ENCODE measurements at places on chromosomes 7 and 10. TPM values are rescaled to one million over a fixed set of nuclear protein-coding genes. Genes with fewer than 3 reads are reported as not detected.

- DNase-seq: no peak
- H3K4me1 ChIP-seq: no peaks in the 10 kb centered on the region
- peaks cover 3% of the 10 kb centered on the region for H3K27me3 ChIP-seq
- H3K36me3 ChIP-seq: no peaks in the 10 kb centered on the region
Measured at GRCh38 chr7:116571037-116571436, 46.2 kb downstream of the CAV1 start.

GRCh38 chr7:81618396-81619014, 151.3 kb downstream of the HGF start:
- no peak overlapping the region for H3K27ac ChIP-seq
- DNase-seq: no peak
- no peaks in the 10 kb centered on the region for H3K36me3 ChIP-seq
- no peaks in the 10 kb centered on the region for H3K4me1 ChIP-seq
- H3K27me3 ChIP-seq: no peaks in the 10 kb centered on the region

DNA sequence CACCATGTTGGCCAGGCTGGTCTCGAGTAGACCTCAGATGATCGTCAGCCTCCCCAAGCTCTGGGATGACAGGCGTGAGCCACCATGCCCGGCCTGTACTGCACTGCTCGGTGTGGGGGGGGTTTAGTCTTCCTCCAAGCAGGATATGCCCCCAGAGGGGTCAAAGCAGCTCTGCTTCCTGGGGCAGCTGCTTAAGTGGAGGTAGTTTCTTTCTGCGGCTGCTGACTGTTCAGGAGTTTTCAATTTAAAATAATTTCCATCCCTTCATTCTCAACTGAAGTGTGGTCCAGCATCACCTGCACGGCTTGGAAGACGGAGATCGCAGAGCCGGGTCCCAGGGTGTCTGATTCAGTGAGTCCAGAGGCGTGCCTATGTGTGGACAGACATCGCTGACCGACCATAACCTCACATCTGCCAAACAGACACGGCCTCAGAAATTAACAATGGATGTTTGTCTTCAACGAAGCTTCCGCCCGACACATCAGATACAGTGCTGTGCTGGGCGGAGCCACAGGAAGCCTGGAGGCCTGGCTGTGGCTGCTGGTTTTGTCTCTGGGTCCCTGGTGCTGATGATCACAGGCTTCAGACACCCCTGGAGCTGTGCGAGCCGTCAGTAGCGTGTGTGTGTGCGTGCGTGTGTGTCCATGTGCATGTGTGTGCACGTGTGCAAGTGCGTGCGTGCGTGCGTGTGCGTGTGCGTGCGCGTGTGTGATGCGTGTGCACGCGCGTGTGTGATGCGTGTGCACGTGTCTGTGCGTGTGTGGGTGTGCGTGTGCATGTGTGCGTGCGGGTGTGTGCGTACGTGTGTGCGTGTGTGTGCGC, 226.5 kb upstream of the PITRM1 start:
- DNase-seq: no peak
- no peaks in the 10 kb centered on the region for H3K4me1 ChIP-seq
- peaks cover 2% of the 10 kb centered on the region for H3K27me3 ChIP-seq
- no peak overlapping the region for H3K27ac ChIP-seq
- no peak overlapping the region for H3K4me3 ChIP-seq

GRCh38 chr7:22751341-22751740, 24.3 kb downstream of the IL6 start:
- H3K4me1 ChIP-seq: no peaks in the 10 kb centered on the region
- peaks cover 4% of the 10 kb centered on the region for H3K27me3 ChIP-seq
- DNase-seq: no peak
- H3K27ac ChIP-seq: no peak overlapping the region
- no peak overlapping the region for H3K4me3 ChIP-seq
- no peaks in the 10 kb centered on the region for H3K36me3 ChIP-seq

GRCh38 chr7:94449151-94449725, 54.5 kb downstream of the COL1A2 start:
- peaks cover 12% of the 10 kb centered on the region for H3K27me3 ChIP-seq
- no peaks in the 10 kb centered on the region for H3K36me3 ChIP-seq
- no peak overlapping the region for H3K27ac ChIP-seq
- H3K4me1 ChIP-seq: no peaks in the 10 kb centered on the region

PCLO gene
- not detected for total RNA-seq

CRTAC1 gene
- not detected for total RNA-seq

DNA sequence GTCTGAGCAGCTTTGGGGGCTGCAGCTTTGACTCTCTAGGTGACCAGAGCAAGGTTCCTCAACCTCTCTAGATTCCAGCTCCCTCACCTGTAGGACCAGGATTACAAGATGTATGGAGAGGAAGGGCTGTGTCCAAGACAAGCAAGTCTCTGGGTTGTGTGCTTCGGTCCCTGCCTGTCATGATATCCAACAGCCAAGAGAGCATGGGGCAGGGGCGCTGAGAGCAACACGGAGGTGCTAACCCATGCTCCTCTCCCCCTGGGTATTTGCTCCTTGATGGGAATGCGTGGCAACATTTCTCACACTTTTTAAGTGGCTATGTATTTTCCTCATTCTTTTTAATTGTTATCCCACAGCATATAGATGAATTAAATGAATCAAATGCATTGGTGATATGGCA, 10.3 kb downstream of the CDHR1 start:
- no peaks in the 10 kb centered on the region for H3K27me3 ChIP-seq
- DNase-seq: no peak
- no peak overlapping the region for H3K4me3 ChIP-seq
- no peak overlapping the region for H3K27ac ChIP-seq

KCND2 gene
- total RNA-seq: not detected

TAS2R4 gene
- 0.40 TPM for total RNA-seq

- H3K27ac ChIP-seq: no peak overlapping the region
- no peak overlapping the region for H3K4me3 ChIP-seq
- no peaks in the 10 kb centered on the region for H3K27me3 ChIP-seq
- H3K4me1 ChIP-seq: peaks cover 4% of the 10 kb centered on the region
- H3K36me3 ChIP-seq: no peaks in the 10 kb centered on the region
- no peak for DNase-seq
Measured at GRCh38 chr7:107090457-107090856, 46.0 kb downstream of the PRKAR2B start.

TBL2 gene
- 23.6 TPM for total RNA-seq

JAZF1 gene
- 4.7 TPM for total RNA-seq

RSPH10B2 gene
- not detected for total RNA-seq

DNA sequence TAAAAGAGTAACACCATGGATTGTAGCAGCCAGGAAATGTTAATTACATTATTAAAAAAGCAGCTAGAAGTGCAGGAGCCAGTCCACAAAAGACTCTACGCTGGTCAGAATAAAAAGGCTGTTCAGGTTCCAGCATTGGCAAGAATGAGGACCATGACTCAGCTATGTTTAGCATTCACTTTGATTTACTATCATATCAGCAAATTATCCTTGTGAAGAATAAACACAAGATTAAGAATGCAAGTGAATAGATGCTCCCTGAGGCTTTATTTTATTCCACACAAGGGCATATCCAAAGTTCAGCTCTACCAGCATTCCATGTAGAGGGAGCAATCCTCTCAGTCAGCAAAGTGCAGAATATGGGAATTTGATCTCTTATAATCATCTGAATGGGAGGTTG, 13.6 kb downstream of the DGKB start:
- DNase-seq: no peak
- H3K27ac ChIP-seq: no peak overlapping the region
- no peaks in the 10 kb centered on the region for H3K4me1 ChIP-seq
- H3K36me3 ChIP-seq: no peaks in the 10 kb centered on the region
- H3K27me3 ChIP-seq: no peaks in the 10 kb centered on the region

DNA sequence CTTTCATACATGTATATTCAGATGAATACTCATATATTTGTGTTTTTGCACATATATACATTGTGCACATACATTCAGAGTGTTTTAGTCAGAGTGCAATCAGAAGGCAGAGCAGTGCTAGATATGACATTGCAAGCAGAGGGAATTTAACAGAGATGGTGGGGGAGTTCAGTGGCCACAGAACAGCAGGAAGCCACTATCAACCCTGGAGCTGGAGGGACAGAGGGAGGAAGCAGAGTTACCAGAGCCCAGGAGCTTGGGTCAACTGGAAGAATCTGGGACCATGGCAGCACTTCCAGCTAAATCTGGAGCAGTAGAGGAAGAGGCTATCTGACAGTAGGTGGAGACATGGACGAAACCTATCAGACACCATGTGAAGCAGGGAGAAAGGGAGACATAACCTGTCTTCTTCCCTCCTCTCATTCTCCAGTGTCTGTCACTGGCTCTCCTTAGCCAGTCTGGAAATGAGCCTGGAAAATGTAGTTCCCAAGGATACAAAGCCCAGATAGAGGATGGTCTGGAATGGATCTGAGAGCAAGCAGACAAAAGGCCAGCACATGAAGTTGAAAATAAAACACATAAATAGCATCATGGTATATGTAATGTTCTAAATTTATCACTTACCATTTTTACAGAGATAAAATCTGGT, 33.6 kb upstream of the HERPUD2 start:
- H3K27me3 ChIP-seq: no peaks in the 10 kb centered on the region
- H3K36me3 ChIP-seq: no peaks in the 10 kb centered on the region
- no peak overlapping the region for H3K4me3 ChIP-seq
- no peak overlapping the region for H3K27ac ChIP-seq

DNA sequence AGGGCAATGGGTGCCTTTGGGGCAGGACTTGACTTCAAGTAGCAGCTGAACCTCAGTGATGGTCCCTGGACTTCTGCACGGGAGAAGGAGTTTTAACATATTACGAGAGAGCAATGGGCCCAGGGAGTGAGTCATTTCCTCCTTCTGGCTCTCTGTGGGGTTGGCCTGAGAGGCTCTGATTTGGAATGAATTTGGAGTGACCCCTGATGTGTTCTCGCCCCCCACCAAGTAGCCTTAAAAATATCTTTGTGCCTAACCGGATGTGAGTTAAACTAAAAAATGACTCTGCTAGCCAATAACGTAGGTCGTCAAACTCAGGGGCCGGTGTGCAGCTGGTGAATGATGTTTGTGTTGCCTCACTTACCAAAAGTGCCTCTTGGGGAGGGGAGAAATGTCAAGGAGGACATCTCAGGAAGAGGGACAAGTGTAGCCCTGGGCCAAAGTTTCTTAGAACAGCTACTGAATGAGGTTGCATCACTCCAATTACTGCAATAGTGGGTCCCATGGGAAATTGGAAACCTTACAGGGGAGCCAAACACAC, 656.6 kb downstream of the INHBA start:
- H3K27me3 ChIP-seq: no peaks in the 10 kb centered on the region
- no peak for DNase-seq
- no peak overlapping the region for H3K27ac ChIP-seq
- no peaks in the 10 kb centered on the region for H3K4me1 ChIP-seq
- no peaks in the 10 kb centered on the region for H3K36me3 ChIP-seq
- H3K4me3 ChIP-seq: no peak overlapping the region

GRCh38 chr7:73892003-73892999, 31.3 kb downstream of the TMEM270 start:
- H3K4me1 ChIP-seq: peaks cover 7% of the 10 kb centered on the region
- no peak for DNase-seq
- peaks cover 5% of the 10 kb centered on the region for H3K27me3 ChIP-seq
- H3K4me3 ChIP-seq: no peak overlapping the region
- H3K36me3 ChIP-seq: no peaks in the 10 kb centered on the region

DNA sequence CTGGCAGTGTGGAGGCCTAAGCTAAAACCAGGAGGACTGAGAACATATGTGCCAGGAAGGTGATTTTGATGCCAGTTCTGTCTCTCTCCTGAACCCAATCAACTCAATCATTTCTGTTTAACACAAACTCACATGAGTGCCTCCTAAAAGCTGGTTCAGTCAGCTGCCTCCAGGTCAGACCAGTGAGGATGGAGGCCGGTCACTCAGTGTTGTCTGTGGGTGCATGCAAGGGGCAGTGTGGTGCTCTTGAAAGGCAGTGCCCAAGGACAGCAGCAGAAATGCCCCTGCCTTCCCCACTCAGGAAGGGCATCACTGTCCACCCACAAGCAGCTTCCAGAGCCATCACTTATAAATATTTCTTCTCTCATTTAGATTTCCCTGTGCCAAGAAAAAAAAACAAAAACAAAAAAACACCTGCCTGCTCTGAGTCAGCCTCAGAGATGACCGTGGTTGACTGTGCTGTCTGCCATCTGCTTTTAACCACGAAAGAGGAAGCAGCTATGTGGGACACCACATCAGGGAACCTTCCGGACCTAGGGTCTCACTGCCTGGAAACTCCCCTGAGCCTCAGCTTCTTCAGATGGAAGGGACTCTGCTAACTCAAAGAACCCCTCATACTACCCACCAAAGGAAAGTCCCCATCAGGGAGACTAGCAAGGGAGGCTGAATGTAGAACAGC, 39.1 kb downstream of the VOPP1 start:
- H3K27ac ChIP-seq: peak overlapping the region; percentile 97
- H3K4me3 ChIP-seq: peak overlapping the region; percentile 67
- no peaks in the 10 kb centered on the region for H3K27me3 ChIP-seq
- DNase-seq: peak; percentile 95
- H3K4me1 ChIP-seq: peaks cover 89% of the 10 kb centered on the region

- DNase-seq: no peak
- no peaks in the 10 kb centered on the region for H3K27me3 ChIP-seq
- no peak overlapping the region for H3K4me3 ChIP-seq
Measured at GRCh38 chr7:2202901-2203765, 29.6 kb downstream of the MAD1L1 start.

GRCh38 chr7:128879939-128880746, 17.5 kb downstream of the ATP6V1F start:
- no peak overlapping the region for H3K4me3 ChIP-seq
- H3K36me3 ChIP-seq: no peaks in the 10 kb centered on the region
- H3K27ac ChIP-seq: no peak overlapping the region
- H3K4me1 ChIP-seq: peaks cover 2% of the 10 kb centered on the region

- H3K36me3 ChIP-seq: no peaks in the 10 kb centered on the region
- H3K27ac ChIP-seq: no peak within 1 kb of the TSS
- peaks cover 16% of the 10 kb centered on the region for H3K4me1 ChIP-seq
- peak; percentile 37 for DNase-seq
Measured at GRCh38 chr10:103493362-103493915, at the start of gene NEURL1. Gene NEURL1 (plus strand): TSS chr10:103493705. CDS start chr10:103494388, 683 bp downstream.

HOGA1 gene
- not detected for total RNA-seq

Measured in activated naive CD4-positive, alpha-beta T cell treated with anti-CD3 and anti-CD28 coated beads for 36 hours (primary cell).